HT-29 (cell line): ENCODE measurements at places on chromosomes 7 and 10.

GRCh38 chr10:110811791-110812581, 59.7 kb upstream of the PDCD4 start:
- DNase-seq = peak; percentile 7

- no peak for DNase-seq
Observed at GRCh38 chr7:77980087-77980713, 181.6 kb downstream of the PHTF2 start.

DNA sequence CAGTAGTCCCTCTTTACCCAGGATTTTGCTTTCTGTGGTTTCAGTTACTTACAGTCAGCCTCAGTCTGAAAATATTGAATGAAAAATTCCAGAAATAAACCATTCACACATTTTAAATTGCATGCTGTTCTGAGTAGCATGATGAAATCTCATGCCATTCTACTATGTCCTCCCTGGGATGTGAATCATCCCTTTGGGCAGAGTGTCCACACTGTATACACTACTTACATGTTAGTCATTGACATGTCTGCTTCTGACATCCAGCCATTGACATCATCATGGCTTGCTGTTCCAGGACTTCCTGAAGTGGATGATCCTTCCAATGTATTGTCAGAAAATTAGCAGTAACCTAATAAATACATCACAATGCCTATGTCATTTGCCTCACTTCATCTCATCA, 34.6 kb upstream of the MALRD1 start:
- DNase-seq = no peak

GRCh38 chr7:69684369-69685292, 86.4 kb downstream of the AUTS2 start:
- no peak for DNase-seq

- DNase-seq = no peak
Observed at GRCh38 chr10:108801220-108801619, 1122.1 kb downstream of the XPNPEP1 start.

DNA sequence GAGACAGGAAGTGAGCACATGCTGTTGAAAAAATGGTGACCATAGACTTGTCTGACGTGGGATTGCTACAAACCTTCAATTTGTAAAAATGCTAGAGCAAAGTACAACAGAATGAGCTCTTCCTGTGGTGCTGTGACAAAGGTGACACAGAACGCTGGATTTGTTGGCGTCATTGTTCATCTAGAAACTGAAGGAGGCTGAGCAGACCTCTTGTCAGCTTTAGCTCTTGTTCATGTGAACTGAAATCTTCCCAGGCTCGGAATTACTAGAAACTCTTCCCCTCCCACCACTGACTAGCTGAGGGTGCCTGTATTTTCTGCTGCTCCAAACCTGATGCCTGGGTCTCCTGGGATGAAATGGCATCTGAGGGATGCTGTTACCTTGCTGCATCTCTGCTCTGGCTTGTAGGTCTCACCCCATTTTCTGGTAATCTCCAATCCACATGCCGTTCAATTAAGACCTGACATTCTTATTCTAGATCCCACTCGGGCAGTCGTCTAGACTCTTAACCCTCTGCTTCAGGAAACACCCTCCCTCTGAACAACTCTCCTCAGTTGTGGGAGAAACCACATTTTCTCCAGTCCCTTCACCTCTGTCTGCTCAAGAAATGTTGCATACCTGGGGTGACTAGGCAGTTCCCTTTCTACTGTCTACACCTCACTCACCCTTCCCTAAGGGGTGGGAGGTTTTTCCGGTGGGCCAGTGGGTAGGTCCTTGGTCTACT, 349.3 kb downstream of the CXCL12 start:
- DNase-seq = no peak

- no peak for DNase-seq
Observed at GRCh38 chr10:61973169-61973568, 71.7 kb downstream of the ARID5B start.
